ENCODE measurements at places on chromosomes 11 and 22.

DNA sequence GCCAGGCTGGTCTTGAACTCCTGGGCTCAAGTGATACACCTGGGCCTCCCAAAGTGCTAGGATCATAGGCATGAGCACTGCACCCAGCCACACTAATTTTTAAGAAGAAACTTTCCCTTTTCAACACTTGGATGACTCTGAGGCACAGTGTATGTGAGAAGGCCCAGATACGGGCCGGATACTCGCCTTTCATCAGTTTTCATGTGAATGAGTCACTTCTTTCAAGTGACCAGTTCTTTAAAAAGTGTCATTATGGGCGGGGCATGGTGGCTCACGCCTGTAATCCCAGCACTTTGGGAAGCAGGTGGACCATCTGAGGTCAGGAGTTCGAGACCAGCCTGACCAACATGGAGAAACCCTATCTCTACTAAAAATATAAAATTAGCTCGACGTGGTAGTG, 120.8 kb downstream of the CTTN start:
- DNase-seq: no peak

DNA sequence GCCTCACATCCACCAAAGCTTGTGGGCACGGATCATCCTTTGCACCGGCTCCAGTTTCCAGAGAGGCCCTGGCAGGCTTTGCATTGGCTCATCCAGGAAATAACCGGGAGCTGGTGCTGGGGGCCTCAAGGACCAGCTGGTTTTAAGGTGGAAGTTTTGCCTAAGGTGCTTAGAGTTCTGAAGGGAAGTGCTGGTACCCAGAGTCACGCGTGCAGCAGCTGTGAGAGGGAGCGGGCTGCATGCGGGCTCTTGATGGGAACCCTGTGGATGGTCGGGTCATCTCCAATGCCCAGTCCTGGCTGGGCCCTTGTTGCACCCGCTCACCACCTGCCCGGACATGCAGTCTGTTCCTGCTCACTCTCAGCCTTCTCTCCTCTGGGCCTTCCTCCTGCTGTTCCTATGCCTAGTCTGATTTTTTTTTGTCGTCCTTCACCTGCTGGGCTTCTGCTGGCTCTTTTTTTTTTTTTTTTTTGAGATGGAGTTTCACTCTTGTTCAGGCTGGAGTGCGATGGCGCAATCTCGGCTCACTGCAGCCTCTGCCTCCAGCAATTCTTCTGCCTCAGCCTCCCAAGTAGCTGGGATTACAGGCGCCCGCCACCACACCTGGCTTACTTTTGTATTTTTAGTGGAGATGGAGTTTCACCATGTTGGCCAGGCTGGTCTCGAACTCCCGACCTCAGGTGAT, 24.0 kb upstream of the PRR5 start:
- no peak for DNase-seq

GRCh38 chr11:69376155-69377028, 82.4 kb downstream of the MYEOV start:
- DNase-seq: no peak

- peak; percentile 71 for DNase-seq
Measured at GRCh38 chr11:108786281-108786990, 121.6 kb downstream of the DDX10 start.

- DNase-seq: peak; percentile 26
Measured at GRCh38 chr11:32231909-32232493, 141.1 kb downstream of the RCN1 start.

DNA sequence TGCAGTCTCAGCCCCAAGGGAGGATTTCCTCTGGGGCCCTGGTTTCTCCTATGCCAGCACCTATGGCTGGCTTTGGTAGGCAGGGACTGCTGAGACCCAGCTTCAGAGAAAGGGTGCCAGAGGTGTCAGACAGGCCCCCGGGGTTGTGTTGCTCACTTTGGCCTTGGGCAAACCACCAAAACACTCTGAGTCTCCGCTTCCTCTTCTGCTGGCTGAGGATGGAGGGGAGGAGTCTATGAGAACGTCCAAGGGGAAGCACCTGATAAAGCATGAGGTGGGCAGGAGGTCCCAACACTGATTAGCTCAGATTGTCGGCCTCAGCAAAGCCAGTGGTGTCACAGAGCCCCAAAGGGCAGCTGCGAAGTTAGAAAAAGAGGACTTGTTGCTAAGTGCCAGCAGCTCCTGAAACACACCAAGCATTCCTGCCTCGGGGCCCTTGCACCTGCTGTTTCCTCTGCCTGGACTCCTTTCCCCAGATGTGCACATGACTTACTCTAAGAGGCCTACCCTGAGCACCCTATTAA, 10.5 kb downstream of the SMTNL1 start:
- no peak for DNase-seq

GRCh38 chr11:9639099-9639498, 24.8 kb upstream of the SWAP70 start:
- DNase-seq: no peak

DNA sequence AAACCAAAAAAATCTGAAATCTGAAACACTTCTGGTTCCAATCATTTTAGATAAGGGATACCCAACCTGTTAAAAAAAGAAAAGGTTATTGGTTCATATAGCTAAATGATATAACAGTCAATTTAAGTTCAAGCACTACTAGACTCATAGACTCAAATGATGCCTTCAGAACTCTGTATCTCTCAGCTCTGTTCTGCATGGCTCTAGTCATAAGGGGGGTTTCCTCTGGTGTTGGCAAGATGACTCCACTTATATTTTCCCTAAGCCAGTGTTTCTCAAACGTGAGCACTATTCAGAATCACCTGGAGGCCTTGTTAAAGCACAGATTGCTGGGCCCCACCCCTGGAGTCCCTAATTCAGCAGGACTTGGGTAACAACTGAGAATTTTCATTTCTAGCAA, 11.5 kb upstream of the RRAS2 start:
- DNase-seq: no peak

DNA sequence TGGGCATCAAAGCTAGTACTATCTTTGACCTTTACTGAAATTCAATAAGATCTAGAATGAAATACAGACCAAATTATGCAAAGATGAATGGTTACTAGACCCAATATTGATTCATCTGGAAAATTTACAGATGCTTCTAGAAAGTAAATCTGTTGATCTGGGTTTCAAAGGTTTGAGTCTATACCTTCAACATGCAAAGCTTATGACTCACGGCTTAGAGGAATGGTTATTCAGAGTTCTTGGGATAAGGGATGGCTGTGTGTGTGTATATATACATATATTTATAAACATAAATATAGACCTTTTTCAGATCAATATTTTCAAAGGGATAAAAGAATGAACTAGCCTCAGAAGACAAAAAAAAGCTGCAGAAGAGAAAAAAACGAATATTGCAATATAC, 1.3 kb downstream of the SPTY2D1 start:
- no peak for DNase-seq

DNA sequence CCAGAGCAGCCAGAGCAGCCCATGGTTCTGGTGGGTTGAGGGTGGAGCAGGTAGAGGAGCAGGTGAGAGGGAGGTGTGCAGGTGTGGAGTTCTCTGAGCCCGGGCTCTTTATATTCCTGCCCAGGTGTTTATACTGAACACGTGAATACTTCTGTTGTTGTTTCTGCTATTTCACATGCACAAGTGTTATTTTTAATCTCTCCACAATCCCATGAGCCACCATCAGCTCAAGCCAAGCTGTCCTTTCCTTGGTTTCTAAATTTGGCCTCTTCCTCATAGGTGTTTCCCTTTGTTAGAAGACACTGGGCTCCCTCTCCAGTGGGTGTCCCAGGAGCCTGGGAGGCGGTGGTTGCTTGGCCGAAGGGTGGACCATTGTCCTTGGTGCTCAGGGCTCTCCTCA, at the start of gene KRTAP5-3:
Gene KRTAP5-3, minus strand, starts transcription at position 101 of the 400 bp plus-strand sequence. Its CDS starts 78 bp downstream, at position 23.
- DNase-seq: no peak

- peak; percentile 56 for DNase-seq
Measured at GRCh38 chr11:111602865-111603610, 789 bp downstream of the SIK2 start.

DNA sequence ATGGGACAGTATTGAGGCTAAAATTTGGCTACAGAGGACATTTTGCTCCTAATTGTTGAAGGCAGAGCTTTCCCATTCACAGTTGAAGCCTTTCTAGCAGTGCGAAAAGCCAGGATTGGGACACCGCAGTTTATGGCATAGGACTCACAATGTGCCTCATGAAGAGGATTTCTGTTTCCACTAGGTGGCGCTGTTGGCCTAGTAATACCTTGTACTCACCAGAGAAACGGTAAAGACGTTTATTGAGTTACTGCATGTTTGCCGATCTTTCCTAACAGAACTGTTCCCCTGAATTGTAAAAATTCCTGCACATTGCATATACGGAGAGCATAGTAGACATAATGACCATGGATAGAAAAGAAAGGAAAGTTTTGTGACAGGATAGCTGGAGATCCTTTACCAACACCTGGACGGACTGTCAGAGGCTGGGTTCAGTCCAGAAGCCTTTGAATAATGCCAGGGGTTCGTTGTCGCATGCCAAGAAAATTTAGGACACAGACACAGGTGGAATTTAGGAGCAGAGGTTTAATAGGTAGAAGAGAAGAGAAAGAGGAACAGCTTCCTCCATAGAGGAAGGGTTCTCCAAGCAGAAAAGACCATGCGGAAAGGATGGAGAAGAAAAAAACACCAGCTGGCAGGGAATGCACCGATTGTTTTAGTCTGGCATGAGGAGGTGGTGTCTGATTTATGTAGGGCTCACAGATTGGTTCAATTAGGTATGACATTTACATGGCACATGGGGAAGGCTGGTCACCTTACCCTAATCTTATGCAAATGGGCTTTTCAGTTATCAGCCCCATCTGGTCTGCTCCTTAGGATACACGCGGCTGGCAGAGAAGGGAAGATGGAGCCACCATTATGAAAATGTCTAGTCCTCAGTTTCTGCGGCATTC, 10.8 kb upstream of the OR51D1 start:
- peak; percentile 69 for DNase-seq

DNA sequence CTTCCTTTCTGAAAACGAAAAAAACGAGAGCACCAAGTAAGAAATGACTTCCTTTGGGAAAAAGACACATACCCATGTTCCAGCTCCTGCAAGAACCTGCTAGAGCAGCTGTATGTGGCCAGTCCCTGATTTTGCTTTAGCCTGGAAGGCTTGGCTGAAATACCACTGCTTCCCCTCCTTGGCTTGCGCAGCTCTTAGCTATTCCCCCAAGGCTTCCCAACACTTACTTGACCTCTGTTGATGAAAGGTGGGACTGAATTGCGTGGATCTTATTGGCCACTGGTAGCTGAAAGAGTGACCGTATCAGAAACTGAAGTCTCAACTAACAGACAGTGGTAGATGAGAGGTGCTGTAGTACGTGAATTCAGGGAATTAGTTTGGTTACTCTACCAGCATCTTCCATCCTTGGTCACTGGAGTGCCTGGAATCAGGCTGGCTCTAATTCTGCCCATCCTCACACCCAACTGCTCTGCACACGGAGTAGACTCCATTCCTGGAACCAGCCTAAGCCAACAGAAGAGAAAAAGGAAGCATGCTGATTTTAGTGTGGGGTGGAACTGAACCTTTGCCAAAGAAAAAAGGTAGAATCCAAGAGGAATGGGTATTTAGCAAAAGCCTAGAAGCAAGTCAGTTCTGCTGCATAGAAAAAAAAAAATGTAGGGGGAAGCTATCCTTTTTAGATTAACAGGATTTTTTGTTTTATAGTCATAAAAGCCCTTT, 73.8 kb upstream of the CRTAM start:
- no peak for DNase-seq

GRCh38 chr22:28175730-28176492, 256.9 kb upstream of the PITPNB start:
- peak; percentile 31 for DNase-seq

DNA sequence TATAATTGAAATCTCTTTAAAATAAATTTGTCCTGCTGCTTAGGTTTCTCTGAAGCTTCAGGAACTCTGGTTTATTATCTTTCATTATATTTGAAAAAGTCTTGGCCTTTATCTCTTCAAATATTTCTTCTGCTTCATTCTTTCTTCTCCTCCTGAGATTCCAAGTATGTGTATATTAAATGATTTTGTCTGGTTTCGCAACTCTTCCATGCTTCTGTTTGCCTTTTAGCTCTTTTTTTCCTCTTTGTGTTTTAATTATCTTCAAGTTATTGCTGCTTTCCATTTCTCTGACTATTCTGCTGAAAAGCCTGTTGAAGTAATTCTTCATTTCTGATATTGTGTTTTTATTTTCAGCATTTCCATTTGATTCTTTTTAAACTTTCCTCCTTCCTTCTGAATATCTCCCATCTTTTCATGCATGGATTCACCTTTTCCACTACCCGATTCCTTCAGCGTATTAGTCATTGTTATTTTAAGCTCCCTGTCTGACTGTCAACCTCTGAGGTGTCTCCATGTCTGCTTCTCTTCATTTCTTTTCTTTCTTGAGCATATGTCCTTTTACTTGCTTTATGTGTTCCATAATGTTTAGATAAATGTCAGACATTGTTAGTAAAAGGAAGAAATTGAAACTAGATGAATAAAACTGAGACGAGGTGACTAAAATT, 46.6 kb upstream of the CTSC start:
- peak; percentile 44 for DNase-seq

DNA sequence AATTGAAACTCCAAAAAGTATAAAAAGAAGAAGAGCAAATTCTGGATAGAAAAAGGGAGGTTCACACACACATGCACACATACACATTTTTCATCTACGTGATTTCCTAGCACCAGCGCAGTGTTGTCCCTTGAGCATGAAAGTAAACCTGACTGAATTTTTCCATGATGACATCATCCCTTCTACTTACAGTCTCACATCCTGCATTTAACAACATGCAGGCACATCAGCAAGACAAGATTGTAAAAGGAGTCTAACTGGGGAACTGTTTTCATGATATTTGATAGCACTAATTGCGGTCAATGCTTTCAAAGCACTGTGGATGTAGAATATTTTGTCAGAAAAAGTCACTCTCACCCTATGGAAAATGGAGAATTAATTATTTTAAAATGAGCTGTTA, 36.6 kb downstream of the GAS2 start:
- DNase-seq: peak; percentile 66

DNA sequence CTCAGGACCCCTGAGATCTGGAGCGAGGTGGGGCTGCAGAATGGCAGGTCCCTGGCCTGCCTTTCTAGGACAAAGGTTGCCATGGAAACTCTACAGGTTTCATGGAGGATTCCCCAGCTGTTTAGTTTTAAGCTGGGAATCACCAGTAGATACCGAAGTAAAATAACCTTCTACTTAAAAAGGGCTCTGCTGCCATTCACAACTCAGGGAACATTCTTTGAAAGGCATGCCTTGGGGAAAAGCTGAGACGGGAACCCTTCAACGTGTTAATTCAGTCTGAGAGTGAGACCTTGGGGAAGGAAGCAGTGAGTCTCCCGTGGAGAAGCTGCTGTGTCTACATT, 493.3 kb downstream of the BRD1 start:
- no peak for DNase-seq

DNA sequence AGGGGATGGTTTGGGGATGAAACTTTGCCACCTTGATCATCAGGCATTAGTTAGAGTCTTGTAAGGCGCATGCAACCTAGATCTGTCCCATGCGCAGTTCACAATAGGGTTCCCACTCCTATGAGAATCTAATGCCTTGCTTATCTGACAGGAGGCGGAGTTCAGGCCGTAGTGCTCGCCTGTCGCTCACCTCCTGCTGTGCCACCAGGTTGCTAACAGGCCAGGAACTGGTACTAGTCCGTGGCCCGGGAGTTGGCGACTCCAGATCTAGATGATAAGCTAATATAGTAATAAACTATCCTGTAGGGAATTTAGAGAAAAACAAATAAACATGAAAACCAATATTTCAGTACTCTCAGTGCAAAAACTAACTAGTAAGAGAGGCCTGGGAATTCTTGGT, 155.4 kb upstream of the ANO5 start:
- DNase-seq: no peak
